EL (cell line): ENCODE measurements at places on chromosomes 6 and 20.
A peak's percentile ranks its signal among the peaks of the same experiment; 100 is the strongest.

- DNase-seq, result no peak
These were observed 86.7 kb downstream of the CDC5L start for GRCh38 chr6:44474190-44474631.

- peak; percentile 23 for DNase-seq
These were observed 31.7 kb upstream of the CST1 start for GRCh38 chr20:23782366-23782983.

GRCh38 chr6:144595266-144595665 lies 310.1 kb downstream of the UTRN start:
- DNase-seq, result no peak

GRCh38 chr20:5612581-5613301 lies 137.5 kb upstream of the SHLD1 start:
- DNase-seq, result peak; percentile 37

DNA sequence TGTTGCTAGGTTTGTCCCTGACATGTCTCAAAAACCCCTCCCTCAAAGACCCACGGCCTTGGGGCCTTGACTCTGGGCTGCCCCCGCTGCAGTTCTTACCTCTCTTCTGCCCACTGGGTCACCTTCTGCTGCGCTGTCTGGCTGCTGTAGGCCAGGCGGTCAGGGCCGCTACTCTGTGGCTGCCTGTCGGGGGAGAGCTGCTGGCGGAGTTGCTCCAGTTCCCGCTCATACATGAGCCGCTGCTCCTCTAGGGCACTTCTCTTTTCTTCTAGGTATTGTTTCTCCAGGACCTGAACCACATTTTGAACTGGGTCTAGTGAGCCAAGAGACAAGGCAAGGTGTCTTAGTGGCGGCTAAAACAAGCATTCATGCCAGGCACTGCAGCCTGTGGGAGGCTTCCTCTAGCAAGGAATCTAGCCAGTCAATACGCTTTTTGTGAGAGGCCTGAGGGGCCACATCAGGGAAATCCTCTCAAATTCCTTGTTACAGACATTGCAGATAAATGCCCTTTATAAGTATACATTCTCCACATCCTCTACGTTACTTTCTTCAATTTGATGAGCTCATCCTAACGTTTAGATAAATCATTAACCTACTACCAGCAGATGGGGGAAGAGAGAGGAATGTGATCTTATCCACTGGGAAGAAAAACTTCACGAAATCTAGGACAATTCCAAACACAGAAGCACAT lies 110.3 kb upstream of the NUP153 start:
- peak; percentile 36 for DNase-seq

GRCh38 chr6:28291573-28291972 lies 10.2 kb downstream of the PGBD1 start:
- DNase-seq, result no peak

- peak; percentile 27 for DNase-seq
These were observed 448.6 kb downstream of the GJA1 start for GRCh38 chr6:121884091-121884490.

GRCh38 chr6:25485821-25486534 lies 166.0 kb upstream of the SCGN start:
- no peak for DNase-seq

DNA sequence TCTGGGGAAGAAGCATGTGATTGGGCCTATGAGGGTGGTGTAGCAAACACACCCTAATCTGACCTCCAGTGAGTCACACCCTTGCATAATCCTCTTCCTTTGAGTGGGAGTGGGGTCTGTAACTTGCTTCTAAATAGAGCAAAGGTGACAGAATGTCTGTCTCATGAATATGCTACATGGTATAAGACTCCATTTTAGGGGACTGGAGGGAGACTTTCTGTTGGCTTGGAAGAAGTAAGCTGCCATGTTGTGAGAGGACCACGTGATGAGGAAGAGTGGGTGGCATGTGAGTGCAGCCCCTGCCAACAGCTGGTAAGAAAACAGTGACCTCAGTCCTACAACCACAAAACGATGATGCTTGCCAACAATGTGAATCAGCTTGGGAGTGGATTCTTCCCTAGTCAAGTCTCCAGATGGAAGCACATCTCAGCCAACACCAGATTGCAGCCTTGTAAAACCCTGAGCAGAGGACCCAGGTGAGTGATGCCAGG lies 3.7 kb downstream of the AK9 start:
- DNase-seq, result peak; percentile 93

DNA sequence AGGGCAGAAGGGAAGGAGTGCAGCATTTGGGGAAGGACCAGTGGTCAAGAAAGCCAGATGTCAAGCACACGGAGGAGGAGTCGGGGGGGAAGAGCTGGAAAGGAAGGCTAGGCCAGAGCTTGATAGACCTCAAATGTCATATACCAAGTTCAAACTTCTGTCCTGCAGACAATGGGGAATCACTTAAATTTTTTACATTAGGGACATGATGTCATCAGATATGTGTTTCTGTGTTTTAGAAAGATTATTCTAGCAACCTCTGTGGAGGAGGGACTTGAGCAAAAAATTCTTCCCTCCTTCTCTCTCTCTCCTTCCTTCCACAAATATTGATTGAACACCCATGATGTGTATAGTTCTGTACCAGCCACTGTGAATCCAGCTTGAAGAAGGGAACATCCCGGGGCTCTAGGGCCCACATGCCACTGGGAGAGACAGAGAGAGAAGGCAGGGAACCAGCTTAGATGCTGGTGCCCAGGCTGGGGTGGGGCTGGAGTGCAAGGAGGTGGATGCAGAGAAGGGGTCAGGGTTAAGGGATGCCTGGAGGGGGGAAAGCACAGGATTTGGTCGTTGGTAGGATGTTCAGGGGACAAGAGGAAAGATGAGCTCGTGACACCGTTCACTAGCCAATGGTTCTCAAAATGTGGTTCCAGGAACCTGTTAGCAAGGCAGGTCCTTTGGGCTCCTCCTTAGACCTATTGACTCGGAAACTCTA lies 19.8 kb upstream of the AAR2 start:
- no peak for DNase-seq

GRCh38 chr6:23559587-23560343 lies 566.2 kb upstream of the NRSN1 start:
- no peak for DNase-seq

DNA sequence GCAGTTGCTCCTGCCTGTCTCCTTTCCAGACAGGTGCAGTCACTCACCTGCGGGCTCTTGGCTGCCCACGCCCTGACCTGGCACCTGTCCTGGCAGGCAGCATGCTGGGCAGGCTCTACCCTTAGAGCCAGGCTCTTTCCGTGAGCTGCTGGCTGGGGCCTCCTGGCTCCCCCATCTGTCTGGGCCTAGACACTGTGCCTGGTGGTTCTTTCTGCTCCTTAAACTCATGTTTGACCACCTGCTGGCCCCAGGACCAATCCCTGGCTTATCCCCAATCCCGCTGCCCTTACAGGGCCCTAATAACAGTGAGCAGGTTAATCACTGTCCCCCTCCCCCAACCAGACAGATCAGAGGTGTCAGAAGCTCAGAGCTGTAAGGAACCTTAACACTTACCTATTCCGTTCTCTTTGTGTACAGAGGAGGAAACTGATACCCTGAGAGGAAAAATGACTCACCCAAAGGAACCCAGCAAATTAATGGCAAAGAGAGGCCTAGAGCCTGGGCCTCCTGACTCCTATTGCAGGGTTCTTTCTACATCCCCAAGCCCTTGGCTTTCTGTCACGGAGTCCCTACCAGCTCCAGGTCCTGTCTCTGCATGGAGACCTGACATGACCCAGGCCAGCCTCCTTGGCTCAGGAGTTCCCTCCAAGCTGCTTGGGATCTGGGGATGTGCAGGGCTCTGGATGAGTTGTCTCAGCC lies 54.7 kb downstream of the RAB44 start:
- DNase-seq, result no peak

- DNase-seq, result peak; percentile 84
These were observed 37.3 kb downstream of the IPCEF1 start for GRCh38 chr6:154319231-154319858.

- DNase-seq, result no peak
These were observed 3.7 kb downstream of the KCNK5 start for GRCh38 chr6:39225543-39225942.

- no peak for DNase-seq
These were observed 24.6 kb downstream of the GMEB2 start for GRCh38 chr20:63602321-63602720.

- no peak for DNase-seq
These were observed 15.7 kb downstream of the NKX2-2 start for GRCh38 chr20:21498195-21498594.

DNA sequence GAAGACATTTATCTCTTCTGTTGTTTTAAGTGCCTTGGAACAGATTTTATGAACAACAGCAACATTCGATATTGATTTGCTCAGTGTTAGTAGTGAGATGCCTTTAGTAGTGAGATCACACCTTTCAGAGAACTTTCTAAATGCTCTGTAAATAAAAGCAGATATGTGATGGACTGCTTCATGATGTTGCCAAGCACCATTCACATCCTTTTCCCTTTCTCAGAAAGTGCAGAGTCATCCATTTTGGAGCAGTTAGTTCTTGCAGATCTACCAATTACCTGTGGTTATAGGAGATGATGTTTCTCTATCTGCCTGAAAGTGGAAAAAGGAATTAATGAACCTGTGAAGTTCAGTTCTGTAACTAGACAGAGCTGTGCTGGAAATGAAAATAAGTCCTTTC lies 27.0 kb downstream of the CBFA2T2 start:
- DNase-seq, result peak; percentile 3

DNA sequence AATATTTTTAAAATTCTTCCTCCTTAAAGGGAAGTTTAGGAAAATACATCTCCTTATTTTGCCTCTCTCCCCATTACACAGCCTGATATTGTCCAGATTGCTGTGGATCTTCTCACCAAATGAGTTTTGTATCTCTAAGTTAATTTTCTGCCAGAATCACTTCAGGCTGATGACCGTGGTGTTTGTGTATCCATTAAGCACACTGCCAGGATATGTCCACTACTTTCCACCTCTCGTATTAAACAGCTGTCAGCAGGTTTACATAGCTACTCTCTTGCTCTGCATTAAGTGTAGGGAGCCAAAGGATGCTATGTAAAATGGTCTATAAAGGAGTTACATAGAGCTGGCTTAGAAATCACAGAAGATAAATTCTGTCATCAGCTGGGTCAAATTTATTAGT lies 201.1 kb downstream of the ZFAND3 start:
- no peak for DNase-seq

- no peak for DNase-seq
These were observed 4.4 kb upstream of the C20orf144 start for GRCh38 chr20:33657704-33658095.

DNA sequence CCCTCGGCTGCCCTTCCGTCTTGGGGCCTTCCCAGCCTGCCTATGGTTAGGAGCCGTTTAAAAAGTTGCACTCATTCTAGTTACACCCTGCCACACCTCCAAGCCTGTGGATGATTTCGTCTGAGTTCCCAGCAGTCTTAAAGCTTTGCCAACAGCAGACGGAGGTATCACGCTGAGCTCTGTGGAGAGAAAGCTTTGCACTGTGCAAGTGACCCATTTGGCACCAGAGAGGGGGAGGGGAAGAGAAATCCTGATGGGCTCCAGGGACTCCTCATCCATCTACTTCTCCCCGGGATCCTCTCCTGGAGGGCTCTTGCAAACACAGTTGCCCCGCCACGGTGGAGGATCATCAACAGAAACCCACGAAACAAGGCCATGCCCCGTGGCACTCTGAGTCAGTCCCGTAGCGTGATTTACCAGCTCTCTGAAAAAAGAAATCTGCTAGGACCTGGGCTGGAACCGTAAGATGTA lies 98.8 kb upstream of the CITED2 start:
- peak; percentile 18 for DNase-seq
